CD8-positive, alpha-beta memory T cell (primary cell): ENCODE measurements at places on chromosomes 3 and 15. TPM values are rescaled to one million over a fixed set of nuclear protein-coding genes. Genes with fewer than 3 reads are reported as not detected.

PLSCR1 gene
- total RNA-seq = 24.1 TPM

TAGLN3 gene
- total RNA-seq = not detected

TMEM87A gene
- 47.2 TPM for total RNA-seq

SAMD7 gene
- total RNA-seq = not detected

SLC22A14 gene
- not detected for total RNA-seq

FOXB1 gene
- 0.37 TPM for total RNA-seq

TEX55 gene
- not detected for total RNA-seq

ISLR2 gene
- not detected for total RNA-seq

MORC1 gene
- not detected for total RNA-seq

SLC28A2 gene
- total RNA-seq = not detected

CCDC66 gene
- total RNA-seq = 38.7 TPM

CCR2 gene
- total RNA-seq = 0.51 TPM

TMEM212 gene
- total RNA-seq = not detected

IGSF10 gene
- total RNA-seq = not detected

ACTRT3 gene
- 2.5 TPM for total RNA-seq

RSRC1 gene
- total RNA-seq = 43.3 TPM

PCLAF gene
- 84.4 TPM for total RNA-seq

MAP6D1 gene
- total RNA-seq = 3.8 TPM

HYAL1 gene
- not detected for total RNA-seq

LEKR1 gene
- total RNA-seq = 0.64 TPM

CFAP100 gene
- not detected for total RNA-seq

ULK3 gene
- total RNA-seq = 53.9 TPM

PGBD4 gene
- total RNA-seq = 3.2 TPM

POU1F1 gene
- not detected for total RNA-seq

PEX11A gene
- 3.5 TPM for total RNA-seq

HIGD2B gene
- total RNA-seq = 0.33 TPM

C3orf85 gene
- not detected for total RNA-seq

PRRT3 gene
- 12.3 TPM for total RNA-seq

ALDH1A3 gene
- not detected for total RNA-seq

RFT1 gene
- total RNA-seq = 58.5 TPM

ACP3 gene
- not detected for total RNA-seq

GRAMD1C gene
- 0.47 TPM for total RNA-seq

KNL1 gene
- total RNA-seq = 19.2 TPM

GNB4 gene
- total RNA-seq = 1.9 TPM

CEMIP gene
- total RNA-seq = not detected

GXYLT2 gene
- total RNA-seq = not detected

SUCLG2 gene
- 59.9 TPM for total RNA-seq

SUCNR1 gene
- total RNA-seq = not detected
